Smooth muscle cell of trachea (primary cell): ENCODE measurements at places on chromosomes 6 and 20. TPM values are rescaled to one million over a fixed set of nuclear protein-coding genes. Genes with fewer than 3 reads are reported as not detected.

Gene TRAPPC3L
- total RNA-seq, result 0.15 and 0.17 TPM in 2 replicates

Gene MBOAT1
- 4.8 and 8.3 TPM in 2 replicates for total RNA-seq

Gene OR2J2
- not detected in 2 replicates for total RNA-seq

Gene TCF15
- total RNA-seq, result not detected in 2 replicates

Gene TLDC2
- 0.15 TPM in 1 of 2 replicates, not detected in the other for total RNA-seq

Gene GUCA1A
- total RNA-seq, result 0.15 and 0.33 TPM in 2 replicates

Gene DYNLT2
- 0.99 and 1.5 TPM in 2 replicates for total RNA-seq

Gene TRAM2
- total RNA-seq, result 78.5 and 113 TPM in 2 replicates

Gene GRM1
- total RNA-seq, result under 0.01 TPM in 2 replicates

Gene LY6G5B
- 3.2 and 3.8 TPM in 2 replicates for total RNA-seq

Gene MANEA
- total RNA-seq, result 9.8 and 11.2 TPM in 2 replicates

Gene SLC22A2
- total RNA-seq, result not detected in 2 replicates

Gene FIG4
- 27.8 and 30.0 TPM in 2 replicates for total RNA-seq

Gene DEFB132
- total RNA-seq, result not detected in 2 replicates

Gene SAMD3
- total RNA-seq, result 2.0 and 5.1 TPM in 2 replicates

Gene CFAP61
- total RNA-seq, result 0.17 TPM in 1 of 2 replicates, not detected in the other

Gene GNMT
- 0.15 and 0.17 TPM in 2 replicates for total RNA-seq
